Activated CD8-positive, alpha-beta memory T cell treated with anti-CD3 and anti-CD28 coated beads, Interleukin-2, amount 10 ng/mL, durations not matched to agents 7 days and 5 days (primary cell): ENCODE measurements at places on chromosomes 3 and 15.

DNA sequence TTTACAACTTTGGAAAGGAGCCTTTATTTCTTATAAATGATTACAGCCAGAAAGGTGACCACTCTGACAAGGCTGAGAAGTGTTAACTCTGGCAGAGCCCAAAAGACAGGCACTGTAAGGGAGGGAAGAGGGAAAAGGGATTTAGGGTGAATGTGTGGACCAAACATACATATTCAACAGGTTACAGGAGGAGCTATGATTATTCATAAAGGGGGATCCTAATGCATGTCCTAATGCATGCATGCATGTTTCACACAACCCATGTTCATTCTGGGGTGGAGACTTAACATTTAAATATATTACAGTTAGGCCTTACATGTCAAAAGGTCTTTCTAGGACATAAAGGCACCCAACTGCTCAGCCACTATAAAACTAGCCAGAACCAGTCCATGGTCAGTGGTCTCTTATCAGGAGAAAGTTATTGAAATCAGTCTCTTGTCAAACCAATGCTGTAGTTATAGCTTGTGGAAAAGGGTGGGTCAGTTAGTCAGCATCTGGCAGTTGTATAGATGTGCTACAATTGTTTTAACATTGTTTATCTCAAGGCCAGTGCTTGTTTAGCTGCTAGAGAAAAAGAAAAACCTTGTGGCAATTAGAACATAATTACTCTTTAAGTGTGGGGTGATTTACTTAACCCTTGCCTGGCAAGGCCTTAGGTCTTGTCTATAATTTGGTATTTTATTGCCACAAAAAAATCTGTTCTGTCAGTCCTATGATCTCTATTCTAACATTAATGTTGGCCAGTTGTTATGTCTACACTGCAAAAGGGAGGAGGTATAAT is 77.5 kb downstream of the RAD18 start:
- DNase-seq = no peak

DNA sequence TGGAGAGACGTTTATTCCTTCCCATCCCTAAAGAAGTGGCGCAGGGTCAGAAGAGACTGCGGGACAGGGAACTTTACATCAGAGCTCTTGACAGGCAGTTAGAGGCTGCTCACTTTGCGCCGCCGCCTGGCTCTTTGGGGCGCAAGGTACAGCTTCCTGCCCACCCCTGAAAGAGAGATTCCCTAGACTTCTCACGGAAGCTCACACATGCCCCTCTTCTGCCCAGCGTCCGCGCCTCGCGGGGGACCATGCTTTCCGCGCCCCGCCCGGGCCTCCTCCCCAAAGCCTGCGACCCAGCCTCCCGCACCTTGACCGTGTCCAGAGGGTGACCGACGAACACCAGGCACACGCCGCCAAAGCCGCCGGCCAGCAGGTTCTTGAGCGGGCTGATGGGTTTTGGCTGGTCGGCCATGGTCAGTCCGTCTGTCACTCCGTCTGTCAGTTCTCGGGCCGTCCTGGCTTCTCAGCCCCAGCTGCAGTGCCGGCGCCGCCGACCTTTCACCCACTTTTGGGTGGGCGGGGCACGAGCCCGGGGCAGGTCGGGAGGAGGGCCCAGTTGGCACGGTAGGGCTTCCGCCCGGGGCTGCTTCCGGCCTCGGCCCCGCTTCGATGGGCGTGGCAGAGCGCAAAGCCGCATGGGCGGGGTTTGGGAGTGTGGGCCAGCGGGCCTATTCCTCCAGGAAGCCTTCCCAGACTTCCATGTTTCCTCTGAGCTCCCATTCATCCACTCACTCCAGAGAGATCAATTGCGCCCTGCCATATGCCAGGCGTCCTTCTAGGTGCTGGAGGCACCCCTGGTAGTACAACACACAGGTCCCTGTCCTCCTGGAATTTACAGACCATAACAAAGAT is at the start of gene SLC25A20:
TSS of gene SLC25A20 (minus strand) at position 500 of the 852 bp plus-strand sequence. CDS start at position 412, 88 bp downstream.
- peak; percentile 96 for DNase-seq

DNA sequence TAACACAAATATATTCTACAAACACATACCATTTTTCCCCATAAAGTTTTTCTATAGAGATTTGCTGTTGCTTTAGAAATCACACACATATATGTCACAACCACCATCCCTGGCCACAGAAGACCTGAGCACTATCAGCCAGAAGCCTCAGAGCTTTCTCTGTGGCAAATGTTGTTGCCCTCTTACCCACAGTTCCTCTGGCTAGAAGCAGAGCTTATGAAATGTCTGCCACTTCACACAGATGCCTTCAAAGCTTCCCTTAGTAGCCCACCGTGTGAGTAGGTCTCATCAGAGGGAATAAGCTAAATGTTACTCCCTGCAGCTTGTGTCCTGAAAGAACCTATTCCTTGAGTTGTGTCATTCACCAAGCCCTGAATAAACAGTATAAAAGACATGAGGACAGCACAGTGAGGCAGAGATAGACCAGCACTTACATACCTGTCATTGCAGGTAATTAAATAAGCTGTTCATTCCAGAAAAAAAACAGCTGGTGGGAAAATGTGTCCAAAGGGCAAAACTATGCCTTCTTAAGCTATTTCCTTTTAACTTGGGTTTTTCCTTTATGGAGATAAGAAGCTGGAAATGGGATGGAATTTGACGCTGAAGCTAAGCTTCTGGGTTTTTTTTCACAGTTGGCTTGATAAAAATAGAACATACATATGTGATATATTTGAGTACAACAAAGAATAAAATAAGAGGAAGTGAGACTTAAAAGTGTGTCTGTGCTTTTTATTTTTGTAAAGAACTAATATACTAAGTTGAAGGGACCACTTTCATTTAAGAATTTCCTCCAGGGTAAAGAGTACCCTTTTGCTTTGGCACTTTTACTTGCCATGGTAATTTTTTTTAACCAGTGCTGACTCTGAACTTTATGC is 391.4 kb downstream of the KCNH8 start:
- DNase-seq = no peak

DNA sequence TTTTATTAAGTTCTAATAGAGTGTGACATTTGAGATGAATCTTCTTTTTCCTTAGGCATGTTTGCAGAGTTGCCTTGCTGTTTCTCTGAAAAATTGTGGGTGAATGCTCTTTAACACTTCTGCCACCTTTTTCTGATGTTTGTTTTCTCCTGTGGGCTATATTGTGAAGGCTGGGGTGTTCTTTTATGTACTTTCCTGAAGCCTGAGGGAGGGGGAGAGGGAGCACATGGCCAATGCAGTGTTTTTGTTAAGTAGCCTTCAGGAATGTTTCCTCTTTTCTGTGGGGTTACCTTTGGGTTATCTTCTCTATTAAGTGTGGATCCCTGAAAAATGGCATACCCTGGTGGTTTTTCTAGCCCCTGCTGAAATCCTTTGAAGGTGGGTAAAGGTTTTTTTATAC is 50.2 kb downstream of the CMC1 start:
- no peak for DNase-seq

DNA sequence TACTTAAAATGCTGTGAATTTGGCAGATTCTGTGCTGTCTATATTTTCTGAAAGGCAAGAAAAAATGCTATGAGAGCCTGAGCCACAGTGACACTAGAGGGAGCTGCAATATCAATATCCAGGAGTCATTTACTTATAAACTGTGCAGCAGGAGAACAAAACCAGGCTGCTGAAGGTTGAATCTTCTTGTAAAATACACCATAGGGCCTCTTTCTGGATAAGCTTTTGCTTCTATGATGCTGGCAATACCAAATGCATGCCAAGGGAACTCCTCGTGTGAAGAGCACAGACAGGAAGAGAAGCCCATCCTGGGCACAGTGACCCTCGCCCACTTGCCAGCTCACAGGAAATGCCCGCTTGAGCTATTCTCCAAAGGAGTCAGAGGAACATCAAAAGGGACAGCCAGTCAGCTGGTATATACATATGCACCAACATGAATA is 48.0 kb upstream of the TSPAN3 start:
- peak; percentile 60 for DNase-seq

DNA sequence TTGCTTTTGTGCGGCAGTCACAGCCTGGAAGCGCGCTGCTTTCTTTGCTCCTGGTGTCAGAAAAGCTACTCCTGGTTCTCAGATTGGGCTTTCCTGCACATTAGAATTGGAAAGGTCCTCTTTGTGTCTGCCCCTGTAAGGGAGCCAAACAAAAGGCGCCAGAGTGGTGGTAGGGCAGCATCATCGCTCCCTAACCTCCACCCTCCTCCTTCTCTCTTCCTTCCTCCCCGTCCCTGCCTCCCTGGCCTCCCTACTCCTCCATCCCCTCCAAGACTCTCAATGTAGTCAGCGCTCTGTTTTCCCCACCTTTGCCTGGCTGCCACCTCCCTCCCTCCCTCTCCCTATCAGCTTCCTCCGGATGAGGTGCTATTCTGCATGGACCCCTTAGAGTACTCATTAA is 65.3 kb downstream of the SH3GL3 start:
- DNase-seq = no peak

DNA sequence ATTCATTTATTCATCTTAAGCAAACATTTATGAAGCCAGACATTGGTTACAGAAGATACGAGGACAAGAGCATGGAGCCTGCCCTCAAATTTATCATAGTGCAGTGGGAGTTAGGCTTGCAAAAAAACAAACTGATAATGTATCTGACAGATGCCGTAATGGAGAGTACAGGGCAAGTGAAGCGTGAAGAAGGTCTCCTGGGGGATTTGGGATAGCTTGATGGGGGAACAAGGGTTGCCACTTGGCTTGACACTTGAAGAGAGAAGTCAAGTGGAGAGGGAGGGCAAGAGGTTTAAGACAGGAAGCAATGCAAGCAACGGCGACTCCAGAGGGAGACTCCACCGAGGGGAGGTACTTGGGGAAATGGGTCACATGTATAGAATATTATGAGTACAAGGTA is 129.3 kb downstream of the SSR3 start:
- DNase-seq = no peak

- no peak for DNase-seq
These were observed 43.1 kb upstream of the LIMD1 start for GRCh38 chr3:45551214-45552010.

- no peak for DNase-seq
These were observed 1.1 kb downstream of the TADA3 start for GRCh38 chr3:9791127-9791526.

GRCh38 chr3:45234250-45234649 is 8.2 kb upstream of the TMEM158 start:
- peak; percentile 47 for DNase-seq

DNA sequence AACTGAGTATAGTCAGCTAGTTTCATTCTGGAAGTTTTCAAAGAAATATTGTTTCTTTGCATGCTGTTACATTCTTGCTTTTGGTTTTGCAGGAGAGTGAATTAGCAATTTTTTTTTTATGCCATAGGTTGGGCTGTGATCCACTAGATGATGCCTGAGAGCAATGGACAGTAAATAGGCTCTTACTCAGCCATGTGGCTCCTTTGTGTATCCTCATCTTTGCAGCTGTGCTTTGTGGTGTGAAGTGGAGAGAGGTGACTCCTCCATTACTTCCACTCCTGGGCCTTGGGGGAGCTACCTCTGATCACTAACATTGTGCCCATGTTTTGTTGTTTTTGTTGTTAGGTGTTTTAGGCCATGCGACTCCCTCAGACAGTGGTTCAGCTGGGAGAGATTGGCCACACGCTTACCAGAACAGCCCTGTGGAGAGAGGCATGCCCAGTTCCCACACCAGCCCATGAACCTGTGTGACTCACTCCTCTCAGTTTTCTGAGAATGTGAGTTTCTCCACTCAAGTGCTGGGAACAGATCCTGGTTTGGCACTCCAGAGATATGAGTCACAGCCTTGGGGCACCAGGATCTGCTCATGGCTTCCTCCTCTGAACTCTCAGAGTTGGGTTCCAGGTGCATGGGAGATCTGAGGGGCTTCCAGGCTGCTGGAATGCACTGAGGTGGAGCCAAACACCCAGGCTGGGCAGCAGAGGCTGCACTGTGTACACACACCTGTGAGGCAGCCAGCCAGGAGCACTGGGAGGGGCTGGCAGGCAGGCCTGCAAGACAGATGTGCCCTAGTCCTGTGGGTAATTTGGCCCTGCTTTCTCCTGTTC is 785.3 kb downstream of the ROBO2 start:
- DNase-seq = no peak

DNA sequence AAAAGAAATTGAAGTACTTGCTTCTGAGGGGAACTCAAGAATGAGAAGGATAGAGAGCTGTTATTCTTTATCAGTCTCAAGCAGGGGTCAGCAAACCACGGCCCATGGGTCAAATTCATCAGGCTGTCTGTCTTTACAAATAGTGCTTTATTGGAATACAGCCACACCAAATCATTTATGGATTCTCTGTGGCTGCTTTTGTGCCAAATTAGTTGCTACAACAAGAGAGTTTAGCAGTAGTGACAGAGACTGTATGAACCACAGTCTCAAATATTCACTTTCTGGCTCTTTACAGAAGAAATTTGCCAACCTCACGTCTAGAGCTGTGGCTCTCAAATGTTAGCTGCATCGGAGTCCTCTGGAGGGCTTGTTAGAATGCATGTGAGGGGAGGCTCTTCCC is 258.0 kb upstream of the RARB start:
- DNase-seq = no peak

GRCh38 chr3:177523067-177523675 is 325.9 kb upstream of the TBL1XR1 start:
- no peak for DNase-seq

DNA sequence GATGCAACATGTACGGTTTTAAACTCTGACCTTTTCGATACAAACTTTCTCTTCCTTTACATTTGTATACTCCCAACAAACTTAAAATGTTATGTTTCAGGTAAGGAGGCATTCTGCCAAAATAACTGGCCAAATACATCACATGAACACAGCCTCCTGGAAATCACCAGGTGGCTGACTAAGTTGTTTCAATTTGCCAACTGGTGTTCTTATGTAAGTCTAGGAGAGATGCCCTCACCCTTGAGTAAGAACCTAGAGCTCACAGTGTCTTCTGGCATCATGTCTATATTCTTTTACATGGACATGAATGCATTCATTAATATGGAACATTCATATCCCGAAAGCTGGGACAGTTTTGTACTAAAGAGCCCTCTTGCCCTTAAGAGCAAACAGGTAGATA is 341.1 kb upstream of the NR2F2 start:
- no peak for DNase-seq

- no peak for DNase-seq
These were observed 187.7 kb downstream of the ATP10A start for GRCh38 chr15:25675396-25675795.

- no peak for DNase-seq
These were observed 69.9 kb downstream of the TNIK start for GRCh38 chr3:171390051-171390941.

DNA sequence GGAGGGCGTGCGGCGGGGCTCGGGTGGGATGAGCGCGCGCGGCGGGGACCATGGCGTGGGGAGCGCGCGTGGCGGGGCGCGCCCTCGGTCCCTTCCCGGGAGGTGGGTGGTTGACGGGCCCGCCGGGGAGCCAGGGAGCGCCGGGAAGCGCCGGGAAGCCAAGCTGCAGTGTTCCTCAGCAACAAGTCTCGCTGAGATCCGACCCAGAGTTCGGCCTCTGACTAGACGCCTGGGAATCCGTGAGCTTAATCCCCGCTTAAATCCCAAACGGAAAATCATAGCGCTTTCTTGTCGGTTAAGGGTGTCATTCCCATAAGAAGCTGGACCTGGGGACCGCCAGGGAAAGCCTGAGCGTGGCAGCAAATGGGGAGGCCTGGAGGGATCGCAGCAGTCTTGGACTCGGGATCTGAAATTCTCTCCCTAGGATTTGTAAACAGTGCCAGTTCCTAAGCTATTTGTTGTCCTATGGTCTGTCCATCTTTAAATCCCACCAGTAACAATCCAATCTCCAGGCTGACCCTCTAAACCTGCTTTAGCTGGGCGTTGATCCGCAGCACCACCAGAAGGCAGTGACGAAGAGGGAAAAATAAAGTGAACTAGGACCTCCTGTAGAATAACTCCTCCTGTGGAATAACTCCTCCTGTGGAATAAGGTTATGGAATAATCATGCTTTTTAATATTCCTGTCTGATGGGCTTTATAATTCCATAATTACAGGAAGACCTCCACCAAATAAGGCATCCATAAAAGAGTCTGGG is 570 bp upstream of the NEDD4 start:
- DNase-seq = no peak
